ENCODE measurements at places on chromosomes 7 and 10.

DNA sequence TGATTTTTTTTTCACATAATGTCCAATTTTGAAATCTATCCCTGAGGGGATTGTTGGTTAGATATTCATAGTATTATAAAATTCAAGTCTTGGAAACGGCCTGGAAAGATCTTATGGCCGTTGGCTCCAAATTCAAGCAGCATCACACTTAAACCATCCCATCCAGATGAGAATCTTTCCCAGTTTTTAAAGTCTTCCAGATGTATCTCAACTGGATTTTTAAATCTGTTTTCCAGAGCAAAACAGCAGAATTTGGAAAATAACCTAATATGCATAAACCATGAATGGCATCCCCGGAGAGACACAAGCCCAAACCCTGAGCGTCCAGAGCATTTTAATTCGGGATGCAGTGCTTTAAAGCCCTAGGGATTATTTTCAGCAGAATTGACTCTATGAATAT lies 208.2 kb upstream of the PRKCQ start:
- no peak for DNase-seq

DNA sequence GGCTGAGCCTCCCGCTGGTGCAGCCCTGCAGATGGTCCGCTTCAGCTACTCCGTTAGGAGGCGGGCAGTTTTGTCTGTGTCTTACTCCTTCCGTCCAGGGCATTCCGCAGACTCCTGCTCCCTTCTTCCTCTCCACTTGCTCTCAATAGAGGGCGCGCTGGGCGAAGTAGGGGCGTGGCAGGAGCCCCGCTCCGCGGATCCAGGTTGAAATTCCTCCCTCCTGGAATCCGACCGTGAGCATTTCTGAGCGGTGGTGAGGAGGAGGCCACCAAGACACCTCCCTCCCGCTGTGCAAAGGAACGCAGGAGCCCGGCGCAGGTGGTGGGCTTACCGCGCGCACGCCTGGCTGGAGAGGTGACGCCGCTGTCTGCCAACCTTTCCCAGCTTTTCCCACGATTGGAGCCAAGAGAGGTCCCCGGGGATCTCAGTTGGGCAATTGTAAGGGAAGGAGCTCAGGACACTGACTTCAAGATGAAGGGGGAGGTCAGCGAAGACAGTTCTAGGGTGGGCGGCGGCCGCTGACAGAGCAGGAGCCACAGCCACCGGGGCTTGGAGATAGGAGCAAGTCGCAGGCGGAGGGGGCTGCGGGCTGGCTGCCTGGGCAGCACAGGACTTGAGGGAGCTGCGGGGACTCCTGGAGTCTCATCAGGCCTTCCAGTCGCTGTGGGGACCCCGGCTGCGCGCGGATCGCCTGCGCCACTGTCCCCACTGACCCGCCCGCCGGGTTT lies 1011.3 kb downstream of the XPNPEP1 start:
- DNase-seq, result peak; percentile 90

DNA sequence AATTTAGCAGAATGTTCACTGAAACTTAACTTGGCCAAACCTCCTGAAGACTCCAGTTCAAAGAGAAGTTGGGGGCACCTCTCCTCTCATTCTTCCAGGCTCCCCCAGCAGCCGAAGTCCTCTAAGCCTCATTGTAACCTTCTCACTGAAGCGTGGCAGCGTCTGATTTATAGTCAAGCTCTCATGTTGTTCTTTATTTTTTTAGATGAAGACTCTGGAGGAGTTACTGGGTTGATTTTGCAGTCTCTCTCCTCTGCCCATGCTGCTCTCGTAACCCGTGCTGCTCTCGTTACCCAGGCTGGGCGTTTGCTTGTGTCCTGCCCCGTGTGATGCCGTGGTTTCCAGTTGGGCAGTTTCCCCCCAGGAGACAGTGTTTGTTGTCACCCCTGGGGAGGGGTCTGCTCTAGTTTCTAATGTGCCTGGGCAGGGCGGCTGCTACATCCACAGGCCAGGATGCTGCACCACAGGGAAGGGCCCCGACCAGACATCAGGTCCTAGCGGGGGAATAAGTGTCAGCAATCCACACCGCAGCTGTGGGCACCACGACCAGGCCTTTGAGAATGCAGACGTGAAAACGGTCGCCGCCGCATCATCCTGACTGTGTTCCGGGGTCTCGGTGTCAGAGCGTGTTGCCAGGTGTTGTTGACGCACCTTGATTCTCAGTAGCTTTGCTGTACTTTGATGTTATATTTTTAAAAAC lies 65.2 kb downstream of the WDR37 start:
- DNase-seq, result peak; percentile 49

- no peak for DNase-seq
Observed at GRCh38 chr10:52437205-52437646, 123.1 kb downstream of the DKK1 start.

GRCh38 chr7:38977685-38978084 lies at the start of gene POU6F2:
Gene POU6F2, plus strand, starts transcription at chr7:38977909. Its CDS starts 45 bp downstream, at chr7:38977954.
- no peak for DNase-seq

- no peak for DNase-seq
Observed at GRCh38 chr10:17256627-17257026, 28.6 kb downstream of the VIM start.

- DNase-seq, result peak; percentile 29
Observed at GRCh38 chr7:91288208-91288824, 24.1 kb downstream of the FZD1 start.

DNA sequence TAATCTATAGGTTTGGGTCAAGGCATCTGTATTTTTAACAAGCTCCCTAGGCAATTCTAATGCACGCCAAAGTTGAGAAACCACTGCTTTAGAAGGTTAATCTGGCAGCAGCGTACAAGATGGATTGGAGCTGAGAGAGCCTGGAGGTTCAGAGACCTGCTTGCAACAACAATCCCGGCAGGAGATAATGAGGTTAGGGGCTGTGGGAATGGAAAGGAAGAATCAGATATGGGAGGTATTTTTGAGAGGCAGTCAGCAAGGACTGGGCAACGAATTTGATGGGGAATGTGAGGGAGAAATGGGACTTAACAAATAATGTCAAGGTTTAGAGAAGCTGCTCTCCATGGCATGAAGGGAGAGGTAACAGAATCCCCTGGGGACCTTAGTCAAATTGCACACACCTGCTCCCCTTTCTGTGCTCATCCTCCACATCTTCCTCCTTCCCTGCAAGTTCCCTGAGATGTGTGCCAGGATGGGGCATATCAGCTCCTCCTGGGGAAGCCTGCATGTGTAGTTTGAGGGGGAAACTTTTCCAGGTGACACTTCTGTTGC lies 731.0 kb upstream of the GALNT17 start:
- no peak for DNase-seq

- no peak for DNase-seq
Observed at GRCh38 chr10:20033476-20033875, 217.2 kb downstream of the PLXDC2 start.

DNA sequence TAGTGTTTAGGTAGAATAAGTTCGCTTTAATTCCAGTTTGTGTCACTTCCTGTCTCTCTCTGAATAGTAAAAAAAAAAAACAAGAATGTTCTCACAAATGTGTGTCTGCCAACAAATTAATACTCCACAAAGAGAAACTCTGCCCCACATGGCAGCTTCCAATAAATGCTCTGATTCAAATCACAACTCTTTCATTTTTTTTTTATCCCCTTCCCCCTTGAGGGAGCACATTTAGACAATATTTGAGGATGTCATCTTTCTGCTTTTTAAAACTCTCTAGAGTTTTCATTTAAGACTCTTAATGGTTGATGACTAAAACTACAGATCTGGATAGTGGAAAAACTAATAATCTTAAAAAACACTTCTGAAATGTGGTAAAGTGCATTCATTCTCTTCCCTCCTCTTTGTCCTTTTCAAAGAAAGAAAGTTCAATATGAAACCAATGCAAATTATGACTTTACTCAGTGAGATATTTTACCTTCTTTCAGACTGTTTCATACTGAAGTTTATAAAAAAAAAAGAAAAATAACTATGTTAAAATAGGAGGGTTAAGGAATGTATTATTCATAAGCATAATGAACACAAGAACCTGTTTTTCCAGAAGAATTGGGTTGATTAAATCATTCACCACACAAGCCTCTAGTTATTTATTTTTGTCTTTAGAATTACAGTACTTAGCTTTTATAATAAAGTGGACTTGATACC lies 42.3 kb downstream of the ARID5B start:
- DNase-seq, result no peak

DNA sequence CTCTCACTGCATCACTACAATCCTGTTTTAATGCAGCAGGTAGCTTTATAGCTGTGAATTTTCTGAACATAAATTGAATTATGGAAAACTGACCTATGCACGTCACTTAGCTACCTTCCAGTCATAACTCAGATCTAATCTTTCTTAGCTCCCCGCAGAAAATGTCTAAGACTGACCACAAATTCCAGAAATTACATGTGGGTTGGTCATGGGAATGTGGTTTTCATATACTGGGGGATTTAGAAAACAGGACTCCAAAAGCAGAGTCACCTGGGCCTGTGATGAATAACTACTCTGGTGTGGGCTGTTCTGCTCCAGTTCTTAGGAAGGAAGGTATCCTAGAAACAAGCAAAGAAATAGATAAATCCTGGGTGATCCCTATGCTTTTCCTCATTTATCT lies 178.4 kb upstream of the LRRTM3 start:
- DNase-seq, result no peak

- no peak for DNase-seq
Observed at GRCh38 chr10:22761569-22762220, 47.3 kb upstream of the PIP4K2A start.

- DNase-seq, result peak; percentile 34
Observed at GRCh38 chr10:46299536-46300369, 13.0 kb downstream of the ANTXRL start.

DNA sequence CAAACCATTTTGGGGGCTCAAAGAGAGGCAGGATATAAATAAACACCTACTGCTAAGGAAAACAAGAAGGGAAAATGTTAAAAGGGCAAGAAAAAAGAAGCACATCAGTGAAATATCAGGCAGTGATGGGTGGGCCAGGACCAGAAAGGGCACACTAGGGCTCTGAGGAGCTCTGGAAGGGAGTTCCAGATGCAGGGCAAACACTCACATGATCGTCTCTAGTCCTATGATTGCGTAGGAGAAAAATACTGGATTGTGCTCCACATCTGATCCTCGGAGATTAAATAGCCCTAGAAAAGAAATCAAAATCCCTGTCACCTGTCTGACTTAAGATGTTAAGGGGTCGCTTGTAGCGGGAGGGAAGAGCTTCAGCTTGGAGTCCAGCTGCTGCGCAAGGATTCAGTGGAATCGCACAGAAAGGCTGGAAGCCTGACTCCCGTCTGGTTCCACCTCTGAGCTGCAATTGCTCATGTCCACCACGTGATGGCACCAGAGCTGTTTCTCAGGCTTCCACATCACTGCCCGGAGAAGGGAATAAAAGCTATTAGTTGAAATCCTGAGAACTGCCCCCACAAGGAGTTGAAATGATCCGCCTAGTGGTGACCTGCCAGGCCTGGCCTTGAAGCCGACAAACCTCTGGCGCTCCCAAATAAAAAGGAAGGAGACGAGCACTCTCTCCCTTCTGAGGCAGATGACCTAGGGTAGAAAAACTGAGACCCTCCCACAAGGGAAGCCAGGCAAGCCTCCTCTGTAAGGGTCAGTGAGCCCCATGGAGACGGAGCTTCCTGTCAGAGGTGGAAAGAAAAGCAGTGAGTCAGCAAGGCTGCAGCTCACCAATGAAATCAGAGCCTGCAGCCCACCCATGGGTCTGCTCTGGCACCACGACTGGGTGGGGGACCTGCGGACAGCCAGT lies 39.2 kb downstream of the XPNPEP1 start:
- peak; percentile 80 for DNase-seq

GRCh38 chr10:56653289-56653688 lies 292.2 kb upstream of the ZWINT start:
- no peak for DNase-seq

- DNase-seq, result no peak
Observed at GRCh38 chr10:78199759-78200158, 166.1 kb downstream of the RPS24 start.

GRCh38 chr10:12299222-12299965 lies 50.0 kb upstream of the CAMK1D start:
- DNase-seq, result no peak

DNA sequence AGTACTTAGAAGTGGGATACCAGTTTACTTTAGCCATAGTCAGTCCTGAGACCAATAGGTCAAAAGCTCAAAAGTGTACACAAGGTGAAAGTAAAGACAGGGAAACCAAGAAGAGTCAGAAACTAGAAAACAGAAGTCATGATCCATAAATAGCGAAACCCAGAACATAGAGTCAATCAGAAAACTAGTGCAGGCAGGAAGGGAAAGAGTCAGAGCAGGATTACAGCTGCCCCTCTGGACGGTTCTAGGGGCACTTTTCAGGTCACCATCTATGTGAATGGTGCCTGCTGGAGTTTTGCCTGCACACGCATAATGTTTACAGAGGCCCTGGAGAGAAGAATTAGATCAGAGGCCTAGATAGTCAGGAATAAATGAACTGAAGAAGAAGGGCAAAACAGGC lies 22.4 kb upstream of the DMTF1 start:
- no peak for DNase-seq

DNA sequence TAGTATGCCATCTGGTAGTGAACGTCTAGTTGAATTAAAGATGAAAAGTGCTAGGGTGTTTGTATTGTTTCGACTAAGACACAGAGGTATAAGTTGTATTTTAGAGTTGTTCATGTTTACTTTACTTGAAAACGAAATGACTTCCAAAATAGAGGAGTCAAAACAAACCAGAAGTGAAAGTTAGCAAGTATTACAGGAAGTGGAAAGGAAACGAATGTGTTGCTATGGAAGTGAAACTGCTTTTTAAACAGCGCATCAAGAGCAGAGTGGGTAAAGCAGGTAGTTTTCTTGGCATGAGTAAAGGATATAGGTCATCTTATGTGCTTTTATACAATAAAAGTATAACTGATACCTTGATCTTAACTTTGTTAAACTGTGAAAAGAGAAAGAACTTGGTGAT lies 20.0 kb upstream of the GALNTL5 start:
- no peak for DNase-seq

DNA sequence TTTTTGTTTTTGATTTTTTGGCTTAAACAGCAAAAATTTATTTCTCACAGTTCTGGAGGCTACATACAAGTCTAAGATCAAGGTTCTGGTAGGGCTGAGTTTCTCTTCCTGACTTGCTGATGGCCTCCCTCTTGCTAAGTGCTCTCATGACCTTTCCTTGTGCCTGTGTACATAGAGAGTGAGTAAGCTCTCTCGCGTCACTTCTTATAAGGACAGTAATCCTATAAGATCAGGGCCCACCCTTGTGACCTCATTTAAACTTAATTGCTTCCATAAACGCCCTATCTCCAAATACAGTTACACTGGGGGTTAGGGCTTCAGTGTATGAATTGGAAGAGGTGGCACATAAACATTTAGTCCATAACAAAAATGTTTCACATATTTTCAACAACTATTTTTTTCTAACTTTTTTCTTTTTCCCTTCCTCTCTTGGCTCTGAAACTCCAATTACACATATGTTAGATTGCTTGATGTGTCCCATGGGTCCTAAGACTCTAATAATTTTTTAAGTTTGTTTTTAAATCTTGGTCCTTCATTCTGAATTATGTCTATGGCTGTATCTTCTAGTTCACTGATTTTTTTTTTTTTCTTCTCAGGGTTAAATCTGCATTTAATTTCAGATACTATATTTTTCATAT lies 149.8 kb downstream of the HBP1 start:
- no peak for DNase-seq

Data from nephron progenitor cell (in vitro differentiated cells).